Sigmoid colon (tissue), 7 donors: ENCODE measurements at places on chromosomes 13 and 19. TPM values are rescaled to one million over a fixed set of nuclear protein-coding genes. Genes with fewer than 3 reads are reported as not detected.

GRCh38 chr19:38470788-38471480, 37.4 kb downstream of the RYR1 start:
- no peak for DNase-seq

DNA sequence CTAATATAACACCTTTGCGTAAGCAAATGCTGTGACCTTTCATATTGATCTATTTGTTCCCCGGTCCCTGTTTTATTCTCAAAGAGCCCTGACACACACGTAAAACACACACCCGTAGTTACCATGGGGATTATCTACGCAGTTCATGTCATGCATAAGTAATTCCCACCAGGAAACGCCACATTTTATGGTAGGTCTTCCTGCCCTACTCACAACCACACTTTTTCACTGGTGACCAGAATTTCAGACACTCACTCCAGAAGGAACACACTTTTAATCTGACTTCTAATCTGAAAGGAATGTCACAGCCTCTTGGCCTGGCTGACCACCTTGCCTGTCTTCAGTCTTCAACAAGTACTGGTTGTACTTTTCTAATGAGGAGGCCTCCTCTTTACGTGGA, 46.8 kb downstream of the SLC7A1 start:
- no peak for DNase-seq

DNA sequence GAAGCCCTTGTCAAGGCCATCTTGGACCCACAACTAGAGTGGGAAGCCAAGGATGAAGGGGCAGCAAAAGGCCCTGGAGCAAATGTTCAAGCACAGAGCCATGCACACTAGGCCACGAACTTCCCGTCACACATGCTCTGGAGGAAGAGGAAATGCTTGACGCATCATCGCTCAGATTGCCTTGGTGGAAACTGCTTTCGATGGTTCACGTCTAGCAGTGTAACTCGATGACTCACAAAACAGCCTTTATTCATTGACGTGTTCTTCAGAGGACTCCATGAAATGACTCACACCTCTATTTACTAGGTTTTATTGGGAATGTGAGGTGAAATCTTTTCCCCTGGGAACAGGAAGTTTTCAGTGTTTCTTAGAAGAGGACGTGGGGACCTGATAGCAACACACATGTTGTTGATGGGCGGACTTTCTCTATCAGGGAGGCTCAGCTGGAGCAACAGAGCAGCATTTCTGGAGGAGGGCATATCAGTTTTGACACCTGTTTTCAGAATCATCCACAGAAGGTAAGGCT, 79.8 kb upstream of the FLT1 start:
- no peak for DNase-seq

Gene ZNF417
- total RNA-seq, result 13.3 TPM
